ENCODE measurements at places on chromosomes 7 and 10. TPM values are rescaled to one million over a fixed set of nuclear protein-coding genes. Genes with fewer than 3 reads are reported as not detected.

DNA sequence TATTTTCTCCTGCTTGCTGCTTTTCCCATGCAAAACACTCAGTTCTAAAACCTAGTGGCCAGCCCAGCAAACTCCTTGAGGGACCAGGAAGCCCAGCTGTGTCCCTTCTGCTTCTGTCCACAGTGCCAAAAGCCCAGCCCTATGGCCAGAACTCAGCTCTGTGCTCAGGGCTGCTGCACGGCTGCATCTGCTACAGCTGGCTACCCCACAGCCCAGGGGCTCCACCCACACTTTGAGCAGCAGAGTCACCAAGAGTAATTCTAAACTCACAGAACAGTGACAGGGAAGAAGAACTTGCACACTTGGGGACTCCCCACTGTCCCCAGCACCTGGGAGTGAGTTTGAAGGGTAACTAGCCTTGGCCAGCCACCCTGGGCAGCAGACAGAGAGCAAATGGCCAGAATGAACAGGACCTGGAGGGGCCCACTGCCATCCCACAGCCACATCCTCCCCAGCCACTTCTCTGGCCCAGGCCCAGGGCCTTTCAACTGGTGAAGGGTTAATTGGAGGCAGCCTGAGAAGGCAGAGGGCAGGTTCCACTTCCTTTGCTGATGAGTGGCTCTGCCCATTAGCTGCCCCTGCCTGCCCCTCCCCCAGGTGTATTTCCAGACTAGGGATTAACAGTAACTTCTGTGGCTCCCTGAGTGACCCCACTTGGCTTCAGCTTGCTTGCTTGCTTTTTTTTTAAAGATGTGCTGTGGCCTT lies 28.1 kb upstream of the TRIM8 start:
- peak; percentile 75 for DNase-seq

Gene THNSL1
- polyA plus RNA-seq, result 2.6 TPM

DNA sequence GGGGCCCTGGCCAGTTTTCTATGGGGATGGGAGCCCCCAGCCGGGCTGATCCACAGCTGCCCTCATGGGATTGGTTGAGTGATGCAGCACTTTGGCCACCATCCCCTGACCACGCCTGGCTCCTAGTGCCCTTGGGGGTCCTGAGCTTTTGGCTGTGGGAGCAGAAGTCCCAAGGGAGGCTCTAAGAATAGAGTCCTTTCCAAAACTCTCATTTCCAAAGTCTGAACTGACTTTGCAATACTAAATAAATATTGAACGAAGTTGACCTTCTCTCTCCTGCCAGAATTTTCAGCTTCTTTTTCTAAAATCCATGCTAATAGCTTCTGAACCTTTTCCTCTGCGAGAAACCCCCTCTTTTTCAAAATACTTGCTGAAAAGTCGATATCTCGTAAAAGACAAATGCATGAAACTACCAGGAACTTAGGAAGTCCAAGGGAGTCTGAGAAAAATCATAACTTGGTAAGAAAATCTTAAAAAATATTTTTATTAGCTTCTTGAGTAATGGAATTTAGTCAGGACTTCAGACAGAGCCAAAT lies 62.7 kb upstream of the IGFBP3 start:
- DNase-seq, result peak; percentile 23

DNA sequence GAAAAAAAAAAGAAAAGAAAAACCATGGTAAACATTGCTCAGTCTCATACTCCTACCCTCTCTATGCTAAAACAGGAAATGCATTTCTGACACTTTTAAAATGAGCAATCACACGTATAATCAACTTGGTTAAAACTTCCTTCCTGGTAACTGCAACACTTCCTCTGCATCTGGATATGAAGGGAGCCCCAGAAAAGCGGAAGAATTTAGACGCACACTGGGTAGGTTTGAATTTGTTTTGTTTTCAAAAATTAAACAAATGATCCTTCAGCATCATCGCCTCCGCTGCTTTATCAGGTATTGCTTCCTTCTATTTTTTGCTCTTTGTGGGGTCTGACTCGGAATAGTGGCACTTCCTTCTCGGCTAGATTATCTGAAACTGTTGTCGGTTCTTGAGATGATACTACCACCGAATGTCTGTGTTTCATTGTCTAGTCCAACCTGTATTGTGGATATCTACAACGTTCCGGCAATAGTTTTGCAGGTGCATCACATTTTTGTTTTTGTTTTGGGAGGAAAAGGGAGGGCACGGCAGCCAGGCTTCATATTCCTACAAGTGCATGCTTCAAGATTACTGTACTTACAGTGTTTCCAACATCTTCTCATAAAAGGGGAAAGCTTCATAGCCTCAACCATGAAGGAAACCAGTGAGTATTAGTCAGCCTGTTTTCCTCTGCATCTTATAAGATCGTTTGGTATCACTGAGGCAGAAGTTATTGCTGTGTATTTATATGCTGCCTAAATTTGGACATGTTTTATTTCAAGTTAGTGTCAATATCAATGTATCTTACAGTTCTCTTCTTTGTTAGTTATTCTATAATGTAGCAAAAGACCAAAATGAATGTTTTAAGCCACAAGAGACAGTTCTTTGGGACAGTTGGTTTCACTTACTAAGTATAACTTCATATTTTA lies at the start of gene PIK3CG:
PIK3CG (plus strand) TSS at position 153 of the 912 bp plus-strand sequence. CDS start 2,280 bp downstream, outside the sequence.
- no peak for DNase-seq

DNA sequence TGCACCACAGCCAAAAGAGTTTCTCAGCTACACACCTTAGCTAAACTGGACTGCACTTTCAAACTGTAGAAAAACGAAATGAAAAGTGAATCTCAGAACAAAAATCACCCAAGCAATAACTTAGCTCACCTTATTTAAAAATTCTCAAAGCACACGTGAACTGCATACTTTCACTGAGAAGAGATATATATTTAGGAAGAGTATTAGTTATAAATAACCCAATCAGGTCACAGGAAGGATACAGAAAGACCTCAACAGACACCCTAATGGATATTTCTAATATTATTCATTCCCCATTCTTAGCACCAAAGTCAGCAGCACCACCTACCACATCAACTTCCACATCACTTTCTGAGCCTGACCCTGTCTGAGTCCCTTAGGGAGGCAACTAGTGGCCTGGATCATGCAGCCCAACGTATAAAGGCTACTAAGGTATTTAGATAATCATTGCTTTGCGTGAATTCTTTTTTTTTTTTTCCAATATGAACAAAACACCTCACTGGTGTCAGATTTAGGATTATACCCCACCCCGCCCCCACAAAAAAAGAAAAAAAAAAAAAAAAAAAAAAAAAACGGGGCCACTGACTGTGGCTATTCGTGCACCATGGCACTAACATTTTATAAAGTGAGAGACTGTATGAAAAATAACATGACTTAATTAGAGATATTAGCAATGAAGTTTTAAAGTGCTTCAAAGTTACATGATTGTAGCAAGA lies 2.6 kb downstream of the ABI1 start:
- no peak for DNase-seq

DNA sequence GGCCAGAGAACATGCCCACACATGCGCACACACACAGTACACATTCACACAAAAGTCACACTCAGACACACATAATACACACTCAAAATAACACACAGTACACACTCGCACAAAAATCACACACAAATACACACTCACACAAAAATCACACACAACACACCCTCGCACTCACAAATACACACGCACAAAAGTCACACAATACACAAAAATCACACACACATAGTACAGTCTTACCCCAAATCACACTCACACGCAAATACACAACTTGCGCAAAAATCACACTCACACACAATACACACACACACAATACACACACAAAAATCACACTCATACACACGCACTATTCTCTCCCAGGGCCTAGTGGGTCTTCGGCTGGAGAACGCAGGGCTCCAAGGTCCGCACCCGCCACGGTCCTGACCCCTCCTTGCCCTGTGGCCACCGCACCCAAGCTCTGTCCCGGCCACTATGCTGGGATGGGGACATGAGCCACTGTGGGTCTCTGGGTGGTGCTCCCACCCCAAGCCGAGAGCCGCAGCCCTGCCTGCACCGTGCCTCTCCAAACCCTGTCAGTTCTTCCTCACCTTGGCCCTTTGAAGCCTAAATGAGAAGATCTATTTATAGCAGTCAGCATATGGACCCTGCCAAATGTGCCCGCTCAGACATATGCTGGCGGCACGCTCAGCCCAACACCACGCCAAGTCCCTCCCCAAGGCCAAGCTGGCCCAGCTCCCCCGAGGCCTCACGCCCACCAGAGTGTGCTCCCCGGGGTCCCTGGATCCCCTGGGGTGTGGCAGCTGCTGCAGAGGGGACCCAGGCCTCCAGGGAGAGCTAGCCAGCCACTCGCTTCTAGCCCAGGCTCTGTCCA lies 55.9 kb downstream of the ELFN1 start:
- DNase-seq, result peak; percentile 24
